NCI-H526 treated with DMSO at 0.1 percent for 48 hours (cell line): ENCODE measurements at places on chromosomes 2 and 18.

GRCh38 chr2:68434981-68435380, 32.1 kb downstream of the FBXO48 start:
- DNase-seq = no peak

DNA sequence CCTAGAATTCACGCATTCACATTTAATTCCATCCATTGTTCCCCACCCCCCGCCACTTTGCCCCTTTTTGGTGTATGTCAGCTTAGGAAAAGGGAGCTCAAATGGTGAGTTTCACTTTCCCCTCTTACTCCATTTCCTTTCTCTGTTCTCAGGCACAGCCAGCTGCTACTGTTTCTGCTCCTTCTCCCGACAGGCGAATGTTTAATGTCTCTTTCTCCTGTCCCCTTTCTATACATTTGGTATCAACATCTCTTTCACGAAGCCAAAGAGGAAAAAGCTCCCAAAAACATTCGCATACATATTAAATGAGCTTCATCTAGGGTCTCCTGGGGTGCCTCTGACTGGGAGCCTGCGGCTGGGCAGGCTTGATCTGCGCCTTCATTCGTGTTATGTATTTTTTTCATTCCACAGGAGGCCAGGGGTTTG, 124.2 kb upstream of the SATB2 start:
- DNase-seq = peak; percentile 53

GRCh38 chr18:2963048-2963447, 49.9 kb downstream of the LPIN2 start:
- DNase-seq = no peak

- DNase-seq = no peak
Measured at GRCh38 chr2:29182334-29182733, 67.1 kb downstream of the CLIP4 start.

GRCh38 chr2:240000671-240001070, 24.5 kb downstream of the NDUFA10 start:
- DNase-seq = no peak

- no peak for DNase-seq
Measured at GRCh38 chr2:58917596-58917995, 676.5 kb upstream of the FANCL start.

DNA sequence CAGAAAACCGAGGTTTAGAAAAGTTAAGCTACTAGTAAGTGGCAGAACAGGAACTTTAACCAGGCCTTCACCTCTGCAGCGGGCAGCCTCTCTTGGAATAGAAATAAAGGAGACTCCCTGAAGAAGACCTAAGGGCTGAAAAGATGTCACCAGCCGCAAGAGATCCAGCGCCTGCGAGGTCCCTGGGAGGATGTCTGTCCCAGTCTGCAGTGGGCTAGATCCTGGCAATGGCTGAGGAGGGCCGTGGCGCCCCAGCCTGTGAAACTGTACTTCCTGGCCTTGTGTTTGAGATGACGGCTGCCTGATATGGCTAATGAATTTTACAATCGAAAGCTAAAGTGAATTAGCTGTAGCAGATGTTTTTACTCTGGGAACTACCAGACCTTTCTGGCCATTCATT, 300.6 kb upstream of the SALL3 start:
- no peak for DNase-seq

- peak; percentile 39 for DNase-seq
Measured at GRCh38 chr2:1051075-1051474, 100.4 kb downstream of the SNTG2 start.

- no peak for DNase-seq
Measured at GRCh38 chr2:190173392-190173791, 110.9 kb upstream of the MSTN start.

DNA sequence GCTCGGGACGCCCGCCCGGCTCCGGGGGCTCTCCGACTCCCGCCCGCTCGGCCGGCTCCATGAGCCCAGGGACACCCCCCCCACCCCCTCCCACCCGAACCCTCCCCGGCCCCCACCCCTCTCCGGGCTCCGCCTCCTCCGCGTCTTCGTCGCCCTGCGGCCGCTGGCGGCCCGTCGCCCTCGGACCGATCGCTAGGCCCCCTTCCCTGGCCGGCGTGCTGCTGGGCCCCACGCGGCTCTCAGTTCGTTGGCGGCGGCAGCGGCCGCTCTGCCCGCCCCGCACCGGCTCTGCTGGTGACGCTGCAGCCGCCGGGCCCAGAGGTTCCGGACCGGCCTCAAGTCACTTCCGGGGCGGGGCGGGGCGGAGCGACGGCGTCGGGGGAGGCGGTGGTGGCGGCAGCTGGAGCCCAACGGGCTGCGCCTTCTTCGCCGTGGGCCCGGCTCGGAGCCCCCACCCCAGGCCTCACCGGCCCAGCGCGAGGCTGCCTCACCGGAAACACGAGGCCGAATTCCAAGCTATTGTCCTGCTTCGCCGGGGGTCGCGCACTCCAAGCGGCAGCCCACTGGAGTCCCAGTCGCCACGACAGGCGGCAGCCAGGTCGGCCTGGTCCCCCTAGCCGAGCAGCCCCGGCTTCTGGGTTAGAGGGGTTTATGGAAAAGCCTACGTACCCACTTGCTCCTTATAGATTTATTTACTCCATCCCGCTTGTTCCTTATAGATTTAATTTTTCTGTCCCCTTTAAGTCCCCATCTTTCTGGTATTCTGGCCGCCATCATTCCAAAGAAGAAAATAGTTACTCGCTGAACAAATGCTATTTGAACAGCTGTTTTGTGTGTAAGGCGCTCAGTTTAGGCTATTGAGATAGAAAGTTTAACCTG, at the start of gene PSME4:
TSS of gene PSME4 (minus strand) at position 270 of the 879 bp plus-strand sequence. CDS start at position 61, 209 bp downstream.
- DNase-seq = peak; percentile 77

DNA sequence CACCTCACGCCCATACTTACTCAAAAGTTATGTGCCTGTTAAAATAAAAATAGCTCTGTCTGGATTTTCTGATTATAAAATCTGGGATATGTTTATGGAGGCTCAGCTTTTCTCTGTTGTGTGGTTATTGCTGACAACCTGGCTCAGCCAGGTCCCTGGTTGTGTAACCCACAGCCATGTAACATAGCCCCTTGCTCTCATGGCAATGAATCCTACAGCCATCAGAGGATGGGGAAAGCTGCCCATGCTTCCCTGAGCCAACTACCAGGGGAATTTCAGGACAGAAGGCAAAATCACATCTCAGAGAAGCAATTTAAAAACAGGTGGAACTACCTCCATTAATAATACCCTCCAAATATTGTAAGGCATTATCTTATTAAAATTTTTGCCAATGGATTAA, 29.7 kb downstream of the ST8SIA5 start:
- DNase-seq = no peak

- no peak for DNase-seq
Measured at GRCh38 chr2:14743861-14744260, 111.3 kb downstream of the LRATD1 start.

- DNase-seq = no peak
Measured at GRCh38 chr18:56202678-56203077, 435.7 kb downstream of the TXNL1 start.

DNA sequence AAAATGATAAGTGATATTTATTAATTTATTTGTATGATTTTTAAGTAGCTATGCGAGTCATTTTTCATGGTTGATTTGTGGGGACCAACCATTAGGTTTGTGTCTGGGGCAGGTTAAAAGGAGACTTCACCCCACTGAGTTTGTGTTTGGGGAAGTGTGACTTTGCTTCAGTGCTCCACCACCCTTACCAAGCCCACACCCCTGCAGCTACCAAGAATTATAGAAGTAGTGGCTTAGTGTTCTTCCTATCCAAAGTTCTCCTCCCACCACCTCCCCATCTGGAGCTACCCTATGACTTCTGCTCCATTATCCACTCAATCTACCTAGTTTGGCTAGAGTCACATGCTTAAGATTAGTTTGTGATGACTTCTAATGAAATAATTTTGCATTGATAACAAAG, 182.1 kb upstream of the ZEB2 start:
- no peak for DNase-seq

GRCh38 chr2:180662941-180663471, 317.4 kb upstream of the UBE2E3 start:
- DNase-seq = no peak

- no peak for DNase-seq
Measured at GRCh38 chr18:79575891-79576685, 103.5 kb upstream of the CTDP1 start.

GRCh38 chr18:36582988-36583745, 245.6 kb downstream of the TPGS2 start:
- DNase-seq = no peak

- DNase-seq = no peak
Measured at GRCh38 chr2:136362676-136363390, 244.9 kb upstream of the CXCR4 start.

- no peak for DNase-seq
Measured at GRCh38 chr2:173216051-173216450, 138.6 kb upstream of the CDCA7 start.

DNA sequence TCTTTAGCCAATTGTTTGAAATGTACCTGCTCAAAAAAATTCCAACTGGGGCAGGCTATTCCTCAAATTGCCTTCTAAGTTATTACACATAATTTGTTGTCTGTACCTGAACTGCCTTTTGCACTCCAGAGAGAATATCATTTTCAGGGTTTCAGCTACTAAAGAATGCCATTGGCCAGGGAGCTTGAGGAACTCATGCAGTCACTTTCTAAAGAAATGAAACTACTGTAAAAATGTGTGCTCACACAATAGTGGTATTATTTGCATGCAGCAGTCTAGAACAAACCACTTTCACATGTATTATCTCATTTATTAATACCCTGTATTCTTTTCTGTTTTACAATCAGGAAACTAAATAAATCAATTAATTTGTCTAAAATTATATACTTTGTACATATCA, 152.2 kb downstream of the PID1 start:
- DNase-seq = no peak

DNA sequence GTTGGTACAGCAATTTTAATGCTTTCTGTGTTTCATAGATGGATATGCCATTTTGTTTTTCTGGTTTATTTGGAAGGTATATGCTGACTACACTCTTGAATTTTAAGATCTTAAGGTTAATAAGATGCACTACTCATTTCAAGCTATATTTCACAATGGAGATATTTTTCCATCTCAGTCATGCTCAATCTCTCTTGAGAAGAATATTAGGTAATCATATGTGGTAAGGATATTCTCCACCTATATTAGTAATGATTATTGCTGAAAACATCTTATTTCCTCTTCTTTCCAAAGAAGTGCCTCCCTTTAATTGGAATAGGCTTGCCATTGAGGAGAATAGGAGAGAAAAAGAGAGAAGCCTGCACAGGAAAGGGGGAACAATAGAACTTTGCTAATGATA, 40.1 kb downstream of the EPB41L3 start:
- no peak for DNase-seq

DNA sequence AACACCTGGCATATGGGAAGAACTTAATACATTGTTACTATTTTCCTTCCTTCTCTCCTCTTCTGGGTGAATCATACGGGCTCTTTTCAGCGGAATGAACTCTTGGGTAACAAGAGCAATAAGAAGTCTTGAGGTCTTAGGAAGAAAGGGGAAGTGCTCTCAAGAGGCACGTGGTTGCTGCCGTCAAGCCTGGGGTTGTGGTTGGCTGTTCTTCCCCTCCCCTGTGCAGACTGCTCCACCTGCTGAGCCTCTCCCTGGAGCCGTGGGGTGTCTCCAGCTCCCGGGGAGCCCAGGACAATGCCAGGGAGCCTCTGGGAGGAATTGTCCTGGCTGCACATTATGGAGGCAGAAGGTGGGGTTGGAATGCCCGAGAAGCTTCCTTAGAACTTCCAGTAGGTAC, 19.4 kb downstream of the TOGARAM2 start:
- no peak for DNase-seq
